Activated CD4-positive, alpha-beta T cell treated with anti-CD3 and anti-CD28 coated beads for 24 hours (primary cell): ENCODE measurements at places on chromosomes 16 and 17.

- no peak for DNase-seq
Measured at GRCh38 chr17:77253611-77254051, 112.9 kb downstream of the SEC14L1 start.

DNA sequence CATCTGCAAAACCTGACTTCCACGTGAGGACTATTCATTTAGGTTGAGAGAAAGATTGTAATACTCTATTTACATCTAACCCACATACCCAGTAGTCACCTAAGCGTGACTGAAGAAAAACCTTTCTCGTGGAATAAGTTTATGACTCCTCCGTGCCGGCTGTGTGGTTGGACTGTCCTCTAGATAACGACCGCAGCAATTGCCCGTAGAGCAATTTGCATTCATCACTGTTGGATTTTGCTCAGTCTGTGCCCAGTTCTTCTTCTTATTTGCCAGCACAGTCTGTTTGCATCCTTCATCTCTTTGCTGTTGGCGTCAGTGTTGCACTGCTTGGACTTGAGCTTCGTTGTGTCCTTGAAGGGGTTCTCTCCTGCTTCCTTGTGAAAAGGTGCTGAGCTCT, 131.3 kb downstream of the CYB561 start:
- DNase-seq = no peak

DNA sequence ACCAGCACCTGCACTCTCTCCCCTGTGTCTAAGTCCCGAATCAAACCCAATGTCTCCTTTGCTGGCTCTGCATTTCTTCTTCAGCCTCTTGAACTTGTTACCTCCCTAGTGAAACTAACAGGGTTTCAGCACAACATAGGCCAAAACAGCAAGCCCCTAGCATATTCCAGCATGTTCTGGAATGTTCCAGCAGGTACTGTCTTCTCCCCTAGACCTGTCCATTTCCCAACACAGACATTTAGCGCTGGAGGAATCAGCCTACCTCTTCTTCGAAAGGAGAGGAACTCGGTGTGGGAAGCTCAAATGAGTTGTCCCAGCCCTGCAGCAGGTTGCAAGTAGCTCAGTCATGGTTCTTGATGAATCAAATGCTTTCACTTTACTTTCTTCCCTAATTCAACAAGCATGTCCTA, 47.1 kb downstream of the LITAF start:
- DNase-seq = no peak

DNA sequence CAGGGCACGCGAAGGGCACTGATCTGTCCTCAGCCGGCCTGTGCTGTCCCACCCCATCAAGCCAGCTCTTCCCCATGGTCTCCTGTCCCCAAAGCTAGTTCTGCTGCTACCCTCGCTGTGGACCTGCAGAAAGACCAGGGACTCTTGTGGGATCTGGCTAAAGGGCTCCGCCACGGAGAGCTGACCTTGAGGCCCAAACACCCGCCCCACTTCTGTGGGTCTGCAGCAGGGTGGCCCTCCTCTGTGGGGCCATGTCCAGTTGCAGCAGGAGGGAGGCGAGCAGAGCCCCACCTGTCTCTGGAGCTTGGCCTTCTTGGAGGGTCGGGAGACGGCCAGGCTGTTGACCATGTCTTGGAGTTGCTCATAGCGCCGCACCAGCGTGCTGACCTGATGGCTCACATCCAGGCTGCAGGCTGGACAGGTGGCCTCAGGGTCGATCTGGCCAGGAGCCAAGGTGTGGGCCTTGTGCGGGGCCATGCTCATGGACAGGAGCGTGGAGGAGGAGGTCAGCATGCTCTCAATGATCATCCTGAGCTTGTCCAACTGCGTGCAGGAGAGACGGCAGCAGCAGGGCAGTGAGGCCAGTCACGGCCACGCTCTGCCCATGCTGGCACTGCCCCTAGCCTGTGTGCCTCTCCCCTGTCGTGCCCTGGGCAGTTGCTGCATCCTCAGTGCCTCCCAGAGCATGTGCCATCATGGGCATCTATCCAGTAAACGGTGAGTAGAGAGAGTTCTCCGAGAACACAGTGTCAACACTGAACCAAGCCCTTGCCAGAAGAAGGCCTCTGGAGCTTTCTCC, 16.6 kb downstream of the UBALD2 start:
- no peak for DNase-seq

GRCh38 chr16:81526935-81527334, 82.3 kb downstream of the CMIP start:
- DNase-seq = no peak

- DNase-seq = no peak
Measured at GRCh38 chr17:30091771-30092170, 24.8 kb upstream of the NSRP1 start.

GRCh38 chr17:1785930-1786329, 24.1 kb downstream of the SERPINF1 start:
- DNase-seq = no peak

- DNase-seq = no peak
Measured at GRCh38 chr16:86992587-86992986, 324.6 kb downstream of the C16orf95 start.

- DNase-seq = no peak
Measured at GRCh38 chr17:37446027-37446426, 39.3 kb downstream of the TADA2A start.

DNA sequence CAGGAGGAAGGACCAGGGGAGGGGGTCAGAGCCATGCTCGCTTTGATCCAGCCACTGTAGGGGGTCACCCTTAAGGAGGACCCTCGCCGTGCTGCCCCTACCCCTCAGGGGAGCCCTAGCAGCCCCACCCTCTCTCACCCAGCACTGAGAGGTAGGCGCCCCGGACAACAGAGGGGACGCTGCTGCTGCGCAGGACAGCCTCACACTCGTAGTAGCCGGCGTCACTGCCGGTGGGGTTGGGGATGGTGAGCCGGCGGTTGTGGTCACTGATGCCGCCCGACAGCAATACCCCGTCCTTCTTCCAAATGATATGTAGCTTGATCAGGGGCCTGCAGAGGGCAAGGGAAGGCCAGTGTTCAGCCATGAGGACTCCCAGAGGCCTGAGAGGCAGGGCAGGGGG, 126.0 kb upstream of the CDC42EP4 start:
- DNase-seq = no peak

DNA sequence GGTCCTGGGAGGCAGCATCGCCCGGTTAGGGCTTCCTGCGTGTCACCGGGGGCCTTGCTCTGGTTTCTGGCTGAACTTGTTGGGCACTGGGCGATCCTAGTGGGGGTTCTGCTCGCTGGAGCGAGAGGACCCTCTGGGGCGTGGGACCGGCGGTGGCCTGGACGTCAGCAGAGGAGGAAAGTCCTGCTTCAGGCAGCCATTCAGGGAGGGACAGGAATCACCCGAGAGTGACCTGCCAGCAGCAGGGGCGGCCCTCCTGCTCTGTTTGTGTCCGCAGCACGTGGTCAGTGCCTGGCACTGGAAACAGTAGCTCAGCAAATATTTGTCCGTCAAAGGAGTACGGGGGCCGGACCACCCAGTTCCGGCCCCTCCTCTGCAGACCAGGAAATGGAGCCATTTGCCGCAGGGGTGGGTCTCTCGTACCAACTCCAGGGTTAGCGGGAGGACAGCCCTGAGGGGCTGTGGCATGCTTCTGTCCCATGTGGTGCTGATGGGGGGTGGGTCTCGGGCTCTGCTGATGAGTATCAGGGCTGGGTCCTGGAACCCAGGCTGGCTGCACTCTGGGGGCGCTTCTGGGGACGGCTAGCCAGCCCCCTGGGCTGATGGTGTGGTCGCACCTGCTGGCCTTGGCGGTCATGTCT, 48.3 kb downstream of the BAIAP2 start:
- DNase-seq = no peak

- no peak for DNase-seq
Measured at GRCh38 chr17:28756049-28756804, 12.4 kb downstream of the TRAF4 start.

- DNase-seq = no peak
Measured at GRCh38 chr16:70490261-70490660, 33.1 kb downstream of the COG4 start.

GRCh38 chr17:48048384-48049126, 396 bp downstream of the NFE2L1 start:
- DNase-seq = no peak

DNA sequence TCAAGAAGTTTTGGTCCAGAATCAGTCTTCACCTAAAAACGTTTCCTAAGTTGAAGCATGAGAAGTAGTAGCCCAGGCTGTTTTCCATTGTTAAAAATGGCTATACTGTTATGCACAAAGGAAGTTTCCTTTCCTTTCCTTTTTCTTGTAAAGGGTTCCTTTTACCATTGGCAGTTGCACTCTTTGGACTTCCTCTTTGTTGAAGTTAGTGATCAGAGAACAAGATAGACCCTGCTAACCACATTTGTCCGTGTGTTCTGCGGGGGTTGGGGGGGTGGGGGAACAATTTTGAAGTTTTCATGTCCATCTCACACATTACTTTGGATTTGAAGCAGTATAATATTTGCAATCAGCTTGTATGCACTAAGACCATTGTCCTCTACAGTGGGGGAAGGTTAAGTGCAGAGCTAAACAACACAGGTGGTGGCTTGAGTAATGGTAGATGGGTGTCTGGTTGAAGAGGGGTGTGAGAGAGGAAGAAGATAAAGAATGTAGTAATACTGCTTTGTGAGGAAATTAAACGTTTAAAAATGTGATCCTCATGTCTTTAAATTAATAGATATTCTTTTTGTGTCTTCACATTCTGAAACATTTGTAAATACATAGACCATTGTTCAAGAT, 1.4 kb downstream of the LPCAT2 start:
- DNase-seq = no peak

DNA sequence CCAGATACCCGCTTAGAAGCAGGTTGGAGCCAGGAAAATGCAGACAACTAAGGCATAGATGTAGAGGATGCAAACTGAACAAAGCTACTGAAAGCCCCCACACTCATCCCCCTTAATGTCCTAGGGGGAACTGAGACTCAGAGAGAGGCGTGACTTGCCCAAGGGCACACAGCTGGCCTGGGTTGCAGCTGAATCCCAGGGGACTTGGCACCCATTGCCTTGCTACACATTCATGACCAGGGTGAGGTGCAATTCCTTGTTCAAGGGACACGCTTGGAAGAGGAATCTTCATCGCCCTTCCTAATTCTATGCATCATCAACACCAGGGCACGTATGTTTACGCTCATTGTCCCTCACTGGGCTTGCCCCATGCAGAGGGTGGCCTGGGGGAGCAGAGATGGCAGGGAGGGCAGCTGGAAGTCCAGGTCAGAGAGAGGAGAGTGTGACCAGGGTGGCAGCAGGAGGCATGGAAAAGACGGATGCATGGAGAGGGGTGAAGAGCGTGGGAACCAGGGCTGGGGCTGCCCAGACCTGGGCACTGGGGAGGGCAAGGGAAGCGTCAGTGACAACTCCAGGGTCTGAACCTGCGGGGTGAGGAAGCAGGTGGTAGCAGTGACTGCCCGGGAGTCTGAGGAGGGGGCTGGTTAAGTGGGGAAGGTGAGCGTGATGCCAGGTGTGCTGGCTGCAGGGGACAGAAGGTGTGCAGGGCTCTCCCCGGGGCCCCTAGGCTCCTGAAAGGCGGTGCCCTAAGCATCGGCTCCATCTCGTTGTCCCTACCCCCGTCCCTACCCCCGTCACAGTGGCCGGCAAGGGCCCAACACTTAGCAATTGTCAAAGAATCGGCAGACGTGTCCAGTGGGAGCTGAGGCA, 267.1 kb upstream of the TNRC6C start:
- no peak for DNase-seq

DNA sequence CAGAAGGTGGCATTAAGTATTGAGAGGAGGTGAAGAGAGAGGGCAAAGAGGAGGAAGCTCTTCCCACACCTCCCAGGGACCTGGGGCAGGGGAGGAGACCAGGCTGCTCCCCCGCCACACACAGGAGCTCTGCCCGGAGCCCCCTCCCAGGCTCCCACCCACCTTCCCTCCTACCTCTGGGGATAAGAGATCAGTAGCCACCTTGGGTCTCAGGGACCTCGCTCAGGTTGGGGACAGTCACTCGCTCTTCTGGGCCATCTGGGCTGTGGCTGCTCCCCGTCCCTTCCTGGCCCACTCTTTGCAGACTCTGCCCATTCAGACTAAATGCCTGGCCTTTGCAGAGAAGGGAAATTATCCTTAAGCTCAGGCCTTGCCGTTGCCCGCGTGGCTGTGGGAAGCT, 14.9 kb upstream of the C16orf74 start:
- no peak for DNase-seq
